Smooth muscle cell of the umbilical artery (primary cell): ENCODE measurements at places on chromosomes 6 and 20. TPM values are rescaled to one million over a fixed set of nuclear protein-coding genes. Genes with fewer than 3 reads are reported as not detected.

The ENPP3 gene
- total RNA-seq, result 0.59 TPM in 1 of 2 replicates, not detected in the other

The C6orf141 gene
- 0.59 and 0.69 TPM in 2 replicates for total RNA-seq

The NEU1 gene
- 72.0 and 133 TPM in 2 replicates for total RNA-seq

The RPL10A gene
- total RNA-seq, result 1,232 and 1,523 TPM in 2 replicates

The COL11A2 gene
- 0.30 and 0.37 TPM in 2 replicates for total RNA-seq

The PTGIS gene
- 5.6 and 28.5 TPM in 2 replicates for total RNA-seq

The MCHR2 gene
- not detected in 2 replicates for total RNA-seq

The SLA2 gene
- total RNA-seq, result not detected in 2 replicates

The GRM1 gene
- total RNA-seq, result not detected in 2 replicates

The MDFI gene
- 0.83 and 7.4 TPM in 2 replicates for total RNA-seq

The RSPO3 gene
- total RNA-seq, result 0.18 and 1.2 TPM in 2 replicates

The ANKRD66 gene
- total RNA-seq, result not detected in 2 replicates

The SERAC1 gene
- total RNA-seq, result 11.5 and 16.3 TPM in 2 replicates

The GSTA5 gene
- total RNA-seq, result not detected in 2 replicates

The MDN1 gene
- total RNA-seq, result 27.9 and 41.3 TPM in 2 replicates

The ZNFX1 gene
- total RNA-seq, result 26.7 and 44.2 TPM in 2 replicates

The LY86 gene
- not detected in 2 replicates for total RNA-seq

The TPX2 gene
- 4.2 and 28.5 TPM in 2 replicates for total RNA-seq

The BTN1A1 gene
- total RNA-seq, result not detected in 2 replicates

The SDCBP2 gene
- 1.2 and 1.8 TPM in 2 replicates for total RNA-seq

The RUNX2 gene
- 5.0 and 8.3 TPM in 2 replicates for total RNA-seq

The TMEM14C gene
- 70.9 and 138 TPM in 2 replicates for total RNA-seq

The ZC3H12D gene
- 0.05 and 0.30 TPM in 2 replicates for total RNA-seq
